SW 1271 (cell line): ENCODE measurements at places on chromosomes 7 and 10.

DNA sequence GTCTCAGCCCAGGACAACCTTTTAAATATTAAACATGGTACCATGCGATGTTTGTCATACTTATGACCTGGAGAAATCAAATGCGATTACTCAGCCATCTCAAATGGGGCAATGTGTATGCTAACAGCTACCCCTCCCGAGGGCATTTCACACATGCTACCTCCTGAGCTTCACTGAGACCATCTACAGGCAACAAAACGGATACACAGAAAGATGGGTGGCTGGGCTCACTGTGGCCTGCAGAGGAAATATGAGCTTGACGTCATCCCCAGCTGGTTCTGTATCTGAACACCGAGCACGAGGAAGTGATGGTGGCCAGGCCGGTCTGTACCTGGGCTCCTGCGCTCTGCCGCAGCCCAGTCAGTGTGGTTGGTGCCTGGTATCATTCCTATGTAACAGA, 374.3 kb downstream of the RPS24 start:
- DNase-seq, result no peak

DNA sequence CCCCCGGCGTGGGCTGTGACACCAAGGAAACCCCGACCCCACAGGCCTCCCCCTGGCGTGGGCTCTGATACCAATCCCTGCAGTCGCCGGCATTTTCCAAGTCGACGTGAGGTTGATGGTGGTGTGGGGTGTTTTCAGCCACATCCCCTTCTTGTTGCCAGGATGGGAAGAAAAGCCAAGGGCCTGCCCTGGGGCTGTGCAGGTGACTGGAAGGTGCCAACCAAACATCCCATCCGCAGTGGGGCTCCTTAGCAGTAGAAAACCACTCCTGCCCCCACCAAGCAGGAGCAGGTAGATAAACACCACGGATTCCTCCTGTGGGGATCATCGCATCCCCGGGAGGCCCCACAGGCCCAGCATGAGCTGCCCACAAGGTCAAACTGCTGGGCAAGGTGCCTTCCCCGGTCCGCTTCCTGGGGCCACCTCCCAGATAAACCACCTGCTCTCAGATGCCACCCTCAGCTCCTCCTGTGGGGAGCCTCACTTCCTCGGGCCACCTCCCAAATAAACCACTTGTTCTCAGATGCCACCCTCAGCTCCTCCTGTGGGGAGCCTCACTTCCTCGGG, 88.5 kb upstream of the DIP2C start:
- no peak for DNase-seq

GRCh38 chr10:32893434-32893833, 64.6 kb downstream of the ITGB1 start:
- no peak for DNase-seq

DNA sequence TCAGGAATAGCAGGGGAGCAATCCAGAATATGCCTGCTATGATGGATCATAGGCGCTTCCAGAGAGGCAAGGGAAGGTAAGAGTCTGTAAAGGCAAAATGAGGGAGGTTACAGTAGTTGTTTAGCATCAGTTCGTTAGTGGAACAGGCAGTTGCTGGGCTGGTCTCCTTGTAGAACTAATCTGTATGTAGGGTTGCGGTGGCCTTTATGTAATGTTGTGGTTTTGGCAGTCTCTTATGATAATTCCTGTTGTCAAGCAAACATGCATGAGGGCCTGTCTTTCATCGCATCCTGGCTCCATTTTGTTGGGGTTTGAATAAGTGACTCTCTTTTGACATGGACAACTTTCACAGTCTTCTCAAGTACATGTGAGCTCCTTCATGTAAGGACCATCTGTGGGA, 427.8 kb upstream of the LRGUK start:
- no peak for DNase-seq

- no peak for DNase-seq
Measured at GRCh38 chr7:36925207-36925606, 200.9 kb upstream of the AOAH start.

GRCh38 chr10:112819231-112819630, 130.8 kb upstream of the TCF7L2 start:
- DNase-seq, result no peak

- no peak for DNase-seq
Measured at GRCh38 chr10:132397036-132397541, at the start of gene PWWP2B. Gene PWWP2B, plus strand, starts transcription at chr10:132397200. Its CDS starts 27 bp downstream, at chr10:132397227.

- no peak for DNase-seq
Measured at GRCh38 chr10:46559231-46559671, 2.8 kb upstream of the GPRIN2 start.

DNA sequence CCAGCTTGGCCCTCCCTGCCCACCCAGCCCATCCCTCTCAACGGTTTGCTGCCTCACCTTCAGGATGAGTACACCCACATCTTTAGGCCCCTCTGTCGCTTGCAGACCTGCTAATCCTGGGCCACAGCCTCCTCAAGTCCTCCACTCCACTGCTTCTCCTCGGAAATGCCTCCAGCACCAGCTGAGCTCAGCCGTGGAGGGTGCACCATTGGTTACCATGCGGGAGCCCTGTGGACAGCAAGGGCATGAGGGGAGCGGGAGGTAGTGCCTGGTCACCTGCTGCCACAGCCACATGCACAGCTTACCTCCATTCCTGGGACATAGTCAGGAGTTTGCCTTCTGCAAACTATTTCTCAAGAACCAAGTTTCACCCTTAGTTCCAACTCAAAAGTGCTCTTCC, 286.3 kb upstream of the ZMIZ1 start:
- DNase-seq, result no peak

GRCh38 chr10:79420974-79421688, 24.3 kb downstream of the ZCCHC24 start:
- no peak for DNase-seq

- DNase-seq, result no peak
Measured at GRCh38 chr7:105206985-105207384, 181.7 kb downstream of the SRPK2 start.

GRCh38 chr10:128064970-128065580, 61.1 kb downstream of the MKI67 start:
- no peak for DNase-seq

- no peak for DNase-seq
Measured at GRCh38 chr10:74047871-74048270, 50.0 kb downstream of the VCL start.

DNA sequence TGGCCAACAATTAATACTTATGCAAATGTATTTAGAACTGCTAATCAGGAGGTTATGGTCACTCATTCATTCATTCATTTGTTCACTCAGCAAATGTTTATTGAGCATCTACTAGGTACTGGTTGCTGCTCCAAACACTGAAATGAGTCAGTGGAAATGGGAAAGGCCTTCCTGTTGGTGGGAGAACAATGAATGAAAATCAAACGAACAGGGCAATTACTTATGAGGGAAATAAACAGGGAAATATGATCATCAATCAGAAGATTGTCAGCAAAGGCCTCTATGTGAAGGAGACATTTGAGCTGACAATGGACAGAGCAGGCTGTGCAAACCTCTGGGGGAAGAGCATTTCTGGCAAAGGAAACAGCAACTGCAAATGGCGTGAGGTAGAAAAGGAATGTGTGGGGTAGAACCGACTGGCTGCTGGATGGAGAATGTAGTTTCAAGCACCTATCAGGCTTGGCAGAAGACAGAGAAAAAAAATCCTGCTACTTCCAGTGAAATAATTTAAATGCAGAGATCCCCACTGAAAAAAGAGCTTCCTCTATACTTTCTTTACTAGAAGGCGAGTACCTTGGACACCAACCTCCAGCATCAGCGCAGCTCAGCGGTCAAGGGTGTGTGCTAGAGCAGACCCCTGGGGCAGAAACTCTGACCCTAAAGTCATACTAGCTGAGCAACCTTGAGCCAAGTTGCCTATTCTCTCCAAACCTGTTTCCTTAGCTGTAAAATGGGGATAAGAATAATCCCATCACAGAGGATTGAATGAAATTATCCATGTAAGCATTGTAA, 108.8 kb upstream of the EEPD1 start:
- no peak for DNase-seq

- peak; percentile 34 for DNase-seq
Measured at GRCh38 chr7:48337012-48337621, 165.9 kb downstream of the ABCA13 start.

- DNase-seq, result no peak
Measured at GRCh38 chr10:13161857-13162271, 506 bp downstream of the MCM10 start.

GRCh38 chr7:128831994-128832879, 2.0 kb downstream of the FLNC start:
- no peak for DNase-seq

- DNase-seq, result no peak
Measured at GRCh38 chr10:73220989-73221388, 26.1 kb downstream of the DNAJC9 start.

DNA sequence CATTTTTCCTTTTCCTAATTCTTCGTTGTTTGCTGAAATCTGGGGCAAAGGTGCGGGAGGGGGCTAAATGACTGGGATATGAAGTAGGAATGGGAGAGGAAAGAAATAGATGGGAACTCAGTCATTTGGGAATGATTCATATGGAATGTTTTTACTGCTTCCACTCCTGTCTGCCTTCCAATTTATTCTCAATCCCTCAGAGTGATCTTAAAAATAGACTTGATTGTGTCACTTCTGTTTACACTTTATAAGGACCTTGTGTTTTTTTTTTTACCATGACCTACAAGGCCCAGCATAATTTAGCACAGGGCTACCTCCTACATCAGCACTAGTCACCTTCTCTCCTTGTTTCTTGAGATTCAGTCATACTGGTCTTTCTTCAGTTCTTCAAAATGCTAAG, 97.9 kb downstream of the PTEN start:
- DNase-seq, result no peak

- DNase-seq, result no peak
Measured at GRCh38 chr7:130178251-130178650, 27.0 kb downstream of the TMEM209 start.

GRCh38 chr10:106440767-106441166, 723.7 kb downstream of the SORCS1 start:
- no peak for DNase-seq

GRCh38 chr7:47448971-47449370, 132.9 kb downstream of the TNS3 start:
- DNase-seq, result no peak

DNA sequence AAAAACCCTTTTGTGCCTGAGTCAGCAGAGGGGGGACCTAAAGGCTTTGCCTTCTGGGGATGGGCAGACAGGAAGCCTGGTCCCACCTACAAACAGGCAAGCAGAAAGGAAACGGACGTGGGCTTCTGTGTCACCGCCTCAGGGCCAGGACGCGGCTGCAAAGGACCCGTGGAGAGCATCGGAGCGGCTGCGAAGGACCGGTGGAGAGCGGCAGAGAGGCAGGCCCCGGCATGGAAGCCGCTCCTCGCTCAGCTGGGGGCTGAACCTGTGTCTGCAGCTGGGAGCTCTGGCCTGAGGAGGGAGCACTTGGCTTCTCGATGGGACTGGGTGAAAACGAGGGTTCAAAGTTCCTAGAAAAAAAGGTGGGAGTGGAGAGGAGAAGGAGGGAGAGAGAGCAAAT, 125.4 kb upstream of the PPP2R2D start:
- DNase-seq, result no peak

DNA sequence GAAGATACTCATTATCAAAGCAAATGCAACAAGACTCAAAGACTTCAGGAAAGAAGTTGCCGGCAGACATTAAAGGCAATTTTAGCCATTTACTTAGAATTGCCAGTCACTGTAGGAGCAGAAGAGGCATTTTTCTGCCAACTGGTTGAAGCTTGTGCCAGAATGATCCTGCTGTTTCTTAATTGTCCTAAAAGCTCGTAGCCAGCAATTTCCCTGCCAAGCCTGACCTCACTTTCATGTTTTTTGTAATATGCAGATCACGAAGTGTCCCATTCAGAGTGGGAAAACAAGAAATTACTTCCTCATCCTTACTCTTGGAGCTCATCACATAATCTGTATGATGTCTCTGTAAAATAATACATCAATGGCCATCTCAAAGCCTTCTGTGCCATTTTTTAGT, 130.9 kb upstream of the ANKRD1 start:
- no peak for DNase-seq

GRCh38 chr7:77383333-77383740, 32.8 kb downstream of the GSAP start:
- DNase-seq, result no peak

DNA sequence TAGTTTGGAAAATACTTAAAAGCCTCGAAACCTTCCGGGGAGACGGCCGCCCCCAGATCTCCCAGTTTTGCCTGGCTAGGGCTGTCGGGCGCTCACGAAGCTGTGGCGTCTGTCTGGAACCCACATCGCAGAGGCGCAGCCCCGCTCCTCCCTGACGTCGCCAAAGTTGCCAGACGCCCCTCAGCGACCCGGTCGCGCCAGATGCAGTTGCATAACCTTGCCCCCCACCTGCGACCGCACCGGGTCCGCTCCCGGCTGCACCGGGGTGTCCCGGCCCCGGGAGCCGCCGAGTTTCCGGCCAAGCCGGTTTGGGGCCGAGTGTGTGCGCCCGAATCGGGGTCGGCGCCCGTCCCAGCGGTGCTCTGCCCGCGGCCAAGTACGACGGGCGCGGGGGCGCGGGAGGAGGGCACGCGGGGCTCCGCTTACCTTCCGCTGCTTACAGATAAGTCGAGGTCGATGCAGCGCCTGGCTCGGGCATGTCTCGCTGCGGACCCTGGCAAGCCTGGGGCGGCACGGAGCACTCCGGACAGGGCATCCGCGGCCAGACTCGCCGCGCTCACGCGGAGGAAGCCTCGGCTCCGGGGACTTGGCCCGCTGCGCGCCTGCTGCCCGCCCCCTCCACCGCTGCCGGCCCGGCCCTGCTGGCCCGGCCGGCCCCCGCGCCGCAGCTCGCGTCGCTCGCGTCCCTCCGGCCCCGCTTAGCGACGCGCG, 665 bp downstream of the INSYN2A start:
- no peak for DNase-seq

GRCh38 chr7:101934618-101935017, 117.2 kb downstream of the CUX1 start:
- DNase-seq, result no peak

- no peak for DNase-seq
Measured at GRCh38 chr10:70756700-70757360, 28.3 kb downstream of the TBATA start.

DNA sequence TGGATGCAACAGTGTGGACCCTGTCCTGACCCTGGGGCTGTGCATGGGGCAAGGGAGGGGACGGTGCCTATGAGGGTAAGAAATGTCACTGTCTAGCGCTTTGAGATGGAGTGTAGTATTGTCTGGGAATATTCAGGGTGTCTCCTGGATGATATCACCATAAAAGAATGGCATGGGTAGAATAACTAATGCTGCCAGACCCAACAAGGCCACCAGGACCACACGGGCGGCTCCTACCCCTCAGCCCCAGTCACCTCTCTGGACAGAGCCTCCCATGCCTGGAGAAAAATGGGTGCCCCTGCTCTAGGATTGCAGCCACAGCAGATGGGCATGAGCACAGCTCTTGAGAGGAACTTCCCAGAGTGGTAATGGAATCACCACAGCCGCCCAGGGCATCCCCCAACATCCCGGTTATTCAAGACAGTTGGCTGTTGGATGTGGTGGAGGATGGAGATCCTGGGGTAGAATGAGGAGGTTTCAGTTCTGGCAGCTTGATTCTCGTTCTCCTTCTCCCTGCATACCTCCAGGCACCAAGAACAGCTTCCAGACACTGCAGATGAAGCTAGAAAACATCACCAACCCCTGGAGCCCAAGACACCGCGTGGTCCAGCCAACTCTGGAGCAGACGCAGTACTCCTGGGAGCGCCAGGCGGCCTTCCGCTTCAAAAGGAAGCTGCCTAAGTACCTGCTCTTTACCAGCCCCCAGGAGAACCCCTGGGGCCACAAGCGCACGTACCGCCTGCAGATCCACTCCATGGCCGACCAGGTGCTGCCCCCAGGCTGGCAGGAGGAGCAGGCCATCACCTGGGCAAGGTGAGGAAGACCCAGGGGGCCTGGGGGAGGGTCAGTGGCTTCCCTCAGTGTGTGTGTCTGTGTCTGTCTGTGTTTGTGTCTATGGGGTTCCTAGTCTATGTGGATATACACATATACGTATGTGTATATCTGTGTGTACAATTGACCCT, 6.2 kb downstream of the AOC1 start:
- DNase-seq, result no peak
